AML-193 (cell line): ENCODE measurements at places on chromosomes 7 and 10.

DNA sequence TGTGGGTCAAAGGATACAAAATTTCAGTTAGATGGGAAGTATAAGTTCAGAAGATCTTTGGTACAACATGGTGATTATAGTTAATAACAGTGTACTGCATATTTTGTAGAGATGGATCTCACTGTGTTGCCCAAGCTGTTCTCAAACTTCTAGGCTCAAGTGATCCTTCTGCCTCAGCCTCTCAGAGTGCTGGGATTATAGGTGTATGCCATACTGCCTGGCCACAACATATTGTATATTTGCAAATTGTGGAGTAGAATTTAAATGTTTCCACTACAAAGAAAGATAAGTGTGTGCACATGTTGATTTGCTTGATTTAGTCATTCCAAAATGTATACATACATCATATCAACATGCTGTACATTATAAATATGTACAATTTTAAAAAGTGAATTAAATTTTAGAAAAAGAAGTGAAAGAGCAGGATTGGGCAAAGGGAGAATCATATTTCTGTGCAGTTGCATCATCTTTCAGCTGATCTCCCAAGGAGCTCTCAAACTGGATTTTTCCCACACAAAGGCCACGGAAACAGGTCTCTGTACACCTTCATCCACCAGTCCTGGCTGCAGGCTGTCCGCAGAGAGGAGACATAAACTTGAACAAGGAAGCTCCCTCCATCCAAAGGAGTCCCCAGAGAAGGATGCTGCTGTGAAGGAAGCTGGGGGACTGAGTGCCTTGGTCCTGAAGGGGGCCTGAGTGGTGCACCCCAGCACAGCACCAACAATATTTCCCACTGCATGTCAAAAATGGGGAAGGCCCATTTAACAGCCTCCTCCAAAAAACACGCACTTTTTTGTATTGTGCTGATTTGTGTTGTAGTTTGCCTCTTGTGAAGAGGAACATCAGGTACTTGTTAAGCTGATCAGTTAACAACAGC, 217.1 kb upstream of the GHITM start:
- DNase-seq, result no peak

- DNase-seq, result no peak
Observed at GRCh38 chr10:102613286-102613685, 31.0 kb upstream of the TRIM8 start.

GRCh38 chr7:129746857-129747529, 135.5 kb downstream of the NRF1 start:
- DNase-seq, result no peak

DNA sequence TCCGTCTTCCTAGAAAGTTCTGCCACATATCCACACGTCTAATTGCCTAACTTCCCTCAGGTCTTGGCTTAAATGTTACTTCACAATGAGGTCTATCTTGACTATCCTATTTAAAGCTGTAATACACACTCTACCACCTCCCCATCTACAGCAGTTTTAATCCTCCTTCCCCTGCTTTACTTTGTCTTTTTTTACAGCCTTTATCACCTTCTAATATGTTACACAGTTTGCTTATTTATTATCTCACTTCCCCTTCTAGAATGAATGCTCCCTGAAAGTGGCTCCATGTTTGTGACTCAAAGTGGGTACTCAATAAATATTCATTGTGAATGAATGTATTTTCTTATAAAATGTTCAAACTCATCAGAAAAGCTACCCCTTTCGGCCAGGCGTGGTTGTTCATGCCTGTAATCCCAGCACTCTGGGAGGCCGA, 13.6 kb upstream of the MICU1 start:
- DNase-seq, result peak; percentile 49

GRCh38 chr7:66921918-66922486, 977 bp downstream of the TMEM248 start:
- DNase-seq, result peak; percentile 35
